ENCODE measurements at places on chromosomes 3 and 15. TPM values are rescaled to one million over a fixed set of nuclear protein-coding genes. Genes with fewer than 3 reads are reported as not detected.

The TNFAIP8L3 gene
- total RNA-seq: 6.9 TPM

The SH2D7 gene
- total RNA-seq: not detected

The TRPM1 gene
- not detected for total RNA-seq

The GPR15 gene
- total RNA-seq: not detected

The GOLGA6B gene
- not detected for total RNA-seq

The GAP43 gene
- total RNA-seq: not detected
